HCT116 (cell line): ENCODE measurements at places on chromosomes 5 and 9. TPM values are rescaled to one million over a fixed set of nuclear protein-coding genes. Genes with fewer than 3 reads are reported as not detected.

GRCh38 chr5:96614110-96614691 lies 48.0 kb upstream of the CAST start:
- peak; percentile 79 for DNase-seq

The IFT74 gene
- 18.2 TPM for total RNA-seq

The SLC36A2 gene
- total RNA-seq = not detected

DNA sequence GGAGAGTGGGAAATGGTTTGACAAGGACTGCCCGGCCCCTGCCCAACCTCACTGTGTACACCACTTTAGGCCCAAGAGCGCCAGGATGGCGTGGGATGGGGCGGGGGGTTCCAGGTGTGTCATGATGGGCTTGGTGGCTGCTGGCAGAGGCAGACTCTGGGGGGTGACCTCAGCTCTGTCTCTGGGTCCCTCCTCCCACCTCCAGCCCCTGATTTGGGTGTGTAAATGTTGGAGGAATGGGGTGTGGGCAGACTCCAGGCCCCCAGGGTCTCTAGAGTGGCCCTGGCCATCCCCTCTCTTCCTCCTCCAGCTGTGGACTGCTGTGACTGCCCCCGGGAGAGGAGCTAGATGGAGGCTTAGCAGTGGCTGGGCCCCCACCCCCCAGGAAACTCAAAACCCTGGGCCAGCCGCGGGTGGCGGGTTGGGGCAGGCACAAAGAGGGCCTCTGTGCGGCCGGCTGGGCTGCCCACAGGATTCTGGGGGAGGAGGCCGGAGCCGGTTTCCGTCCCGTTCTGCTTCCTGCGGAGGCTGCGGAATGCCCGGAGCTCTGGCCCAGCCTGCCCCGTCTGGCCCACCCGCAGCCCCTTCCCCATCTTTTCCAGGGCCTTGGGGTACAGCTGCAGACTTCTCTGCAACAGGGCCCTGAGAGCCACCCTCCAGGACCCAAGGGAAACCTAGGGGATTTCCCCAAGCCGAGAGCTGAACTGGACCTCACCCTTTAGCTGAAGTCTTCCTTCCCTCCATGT lies 23.1 kb downstream of the CXXC5 start:
- DNase-seq = no peak

The SLIT3 gene
- total RNA-seq = 0.10 TPM

DNA sequence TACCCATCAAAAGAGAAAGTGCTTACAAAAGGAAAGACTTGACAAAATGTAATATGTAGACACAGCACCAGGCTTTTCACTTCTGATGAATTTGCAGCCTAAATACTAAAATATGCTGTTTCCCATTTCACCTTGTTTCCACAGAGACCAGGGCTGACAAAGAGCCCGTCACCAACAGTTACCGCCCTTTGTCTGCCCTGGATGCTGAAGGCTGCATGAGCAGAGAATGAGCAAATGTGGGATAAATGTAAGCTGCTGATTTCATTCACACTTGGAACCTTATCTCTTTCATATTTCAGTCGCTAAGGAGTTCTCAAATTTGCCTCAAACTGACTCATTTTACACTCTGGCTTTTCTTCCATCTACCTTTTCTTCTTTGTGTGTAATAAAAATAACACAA lies 213.9 kb downstream of the TMEM167A start:
- no peak for DNase-seq

GRCh38 chr5:93569300-93570160 lies 11.5 kb downstream of the NR2F1-AS1 start:
- DNase-seq = no peak

DNA sequence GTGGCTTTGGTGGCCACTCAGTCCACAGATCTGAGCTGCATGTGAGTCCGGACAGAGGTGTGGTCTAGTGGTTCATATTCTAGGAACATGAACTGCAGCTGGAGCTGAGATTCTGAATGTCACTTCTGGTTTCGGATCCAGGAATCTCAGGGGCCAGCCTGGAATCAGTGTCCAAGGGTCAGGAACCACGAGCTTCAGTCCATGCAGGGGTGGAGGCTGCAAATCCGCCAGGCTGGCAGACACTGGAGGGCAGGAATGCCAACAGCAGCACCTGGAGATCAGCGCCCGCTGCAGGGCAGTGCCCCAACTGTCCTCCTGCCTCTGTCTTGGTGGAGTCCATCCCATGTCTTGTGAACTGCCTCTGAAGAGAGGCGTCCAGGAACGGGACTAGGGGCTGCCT lies 73.5 kb downstream of the CACNA1B start:
- DNase-seq = no peak

The SECISBP2 gene
- 41.6 TPM for total RNA-seq

- no peak for DNase-seq
These were observed 16.3 kb downstream of the CARD19 start for GRCh38 chr9:93112116-93112863.

- no peak for DNase-seq
These were observed 12.7 kb downstream of the RLN1 start for GRCh38 chr9:5326893-5327548.

The IL11RA gene
- total RNA-seq = 10.6 TPM

DNA sequence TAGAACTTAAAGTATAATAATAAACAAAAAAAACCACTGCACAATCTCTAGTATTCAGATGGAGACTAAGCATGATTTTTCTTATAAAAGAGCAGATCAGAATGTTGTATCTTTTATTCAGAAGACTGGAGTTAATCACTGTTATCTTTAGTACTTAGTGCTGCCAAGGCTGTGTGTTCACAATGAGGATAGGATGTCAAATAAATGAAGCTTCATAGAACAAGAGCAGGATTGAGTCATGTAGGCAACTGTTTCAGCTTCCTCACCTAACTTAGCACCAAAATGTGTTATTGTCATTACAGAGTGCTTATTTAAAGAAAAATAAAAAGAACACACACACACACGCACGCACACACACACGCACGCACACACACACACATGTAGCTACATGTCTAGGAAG lies 58.1 kb upstream of the CDKN2B start:
- no peak for DNase-seq

The PCDHGC4 gene
- 0.05 TPM for total RNA-seq

DNA sequence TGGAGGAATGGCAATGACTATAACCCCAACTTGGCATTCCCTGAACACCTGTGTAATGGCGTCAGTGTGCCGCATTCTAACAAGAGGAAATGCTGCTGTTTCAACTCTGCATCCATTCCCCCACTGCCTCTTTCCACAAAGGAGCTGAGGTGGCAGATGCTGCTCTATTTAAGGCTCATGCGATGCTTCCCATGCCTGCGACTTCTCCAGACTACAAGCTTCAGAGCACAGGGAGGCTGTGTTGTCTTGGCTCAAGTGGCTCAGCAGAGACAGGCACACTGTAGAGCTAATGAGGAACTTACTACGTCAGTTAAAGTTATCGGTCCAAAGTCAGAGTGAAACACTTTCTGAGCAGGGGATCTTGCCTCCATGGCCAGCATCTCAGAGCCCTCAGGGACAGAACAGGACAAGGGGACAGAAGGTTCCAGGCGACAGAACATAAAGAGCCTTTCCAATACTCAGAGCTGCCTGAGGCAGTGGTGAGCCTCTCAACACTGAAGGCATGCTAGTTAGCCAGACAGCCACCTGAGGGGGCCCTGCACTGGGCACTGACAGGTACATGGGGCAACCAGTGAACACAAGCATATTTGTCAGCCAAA lies 21.8 kb downstream of the TNIP1 start:
- no peak for DNase-seq

The TGFBR1 gene
- 26.6 TPM for total RNA-seq

GRCh38 chr9:14307989-14308852 lies 5.7 kb downstream of the NFIB start:
- no peak for DNase-seq

DNA sequence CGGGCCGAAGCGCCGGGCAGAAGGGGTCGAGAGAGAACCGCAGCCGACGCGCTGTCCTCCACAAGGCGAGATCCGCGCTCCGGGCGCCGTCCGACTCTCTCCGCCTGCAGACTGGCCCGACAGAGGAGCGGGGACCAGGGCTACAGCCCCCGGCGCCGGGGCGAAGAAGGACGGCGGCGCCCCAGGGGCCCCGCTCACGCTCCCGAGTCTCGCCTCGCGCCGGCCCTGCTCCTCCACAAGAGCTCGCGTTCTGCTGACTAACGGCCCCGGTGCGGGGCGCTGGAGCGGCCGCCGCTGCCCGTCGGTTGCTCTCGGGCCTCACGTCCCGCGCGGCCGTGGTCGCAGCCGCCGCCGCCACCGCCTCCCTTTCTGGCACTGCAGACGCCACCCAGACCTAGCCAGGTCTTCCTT lies 338 bp downstream of the ABHD17B start:
- no peak for DNase-seq
